ENCODE measurements at places on chromosomes 7 and 10. TPM values are rescaled to one million over a fixed set of nuclear protein-coding genes. Genes with fewer than 3 reads are reported as not detected.

Gene HOXA2
- polyA plus RNA-seq, result not detected

Gene DRGX
- not detected for polyA plus RNA-seq

Gene SPAM1
- polyA plus RNA-seq, result not detected

Gene GPR146
- polyA plus RNA-seq, result 16.7 TPM

Gene CRYGN
- not detected for polyA plus RNA-seq

DNA sequence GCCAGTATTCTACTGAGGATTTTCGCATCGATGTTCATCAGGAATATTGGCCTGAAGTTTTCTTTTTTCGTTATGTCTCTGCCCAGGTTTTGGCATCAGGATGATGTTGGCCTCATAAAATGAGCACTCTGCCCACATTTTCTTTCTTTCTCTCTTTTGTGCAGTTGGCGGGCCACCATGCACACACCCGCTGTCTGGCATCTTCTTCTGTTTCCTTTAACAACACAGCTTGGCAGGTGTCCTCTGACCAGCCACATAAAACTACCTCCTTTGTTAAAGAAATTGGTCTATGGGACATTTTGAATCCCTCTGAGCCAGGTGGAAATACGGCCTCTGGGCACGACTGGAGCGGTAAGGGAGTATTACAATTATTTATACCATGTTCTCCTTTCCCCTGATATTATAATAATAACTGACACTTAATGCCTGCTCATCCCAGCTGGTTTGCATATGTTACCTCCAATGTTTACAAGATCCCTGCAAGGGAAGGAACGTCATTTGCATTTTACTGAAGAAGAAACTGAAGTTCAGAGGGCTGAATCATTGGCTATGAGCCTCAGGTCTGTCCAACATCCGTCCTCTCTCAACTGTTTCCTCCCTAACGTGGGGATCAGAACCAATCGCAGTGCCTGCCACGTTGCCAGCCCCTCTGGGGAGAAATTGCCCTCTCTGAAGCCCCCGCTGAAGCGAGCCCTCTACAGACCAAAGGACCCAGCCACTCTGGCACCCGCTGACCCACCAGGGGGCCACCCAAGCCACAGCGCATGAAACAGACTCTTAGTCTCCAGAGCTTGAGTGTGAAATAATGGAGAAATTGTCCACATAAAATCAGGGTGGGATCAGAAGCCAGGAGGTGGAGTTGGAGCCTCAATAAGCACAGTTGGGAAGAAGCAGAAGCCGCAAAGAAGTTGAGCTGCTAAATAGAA, 125.0 kb upstream of the FOXK1 start:
- H3K4me3 ChIP-seq, result no peak overlapping the region
- H3K4me1 ChIP-seq, result no peaks in the 10 kb centered on the region
- no peak overlapping the region for H3K27ac ChIP-seq
- H3K27me3 ChIP-seq, result no peaks in the 10 kb centered on the region
- H3K36me3 ChIP-seq, result no peaks in the 10 kb centered on the region
- DNase-seq, result no peak

DNA sequence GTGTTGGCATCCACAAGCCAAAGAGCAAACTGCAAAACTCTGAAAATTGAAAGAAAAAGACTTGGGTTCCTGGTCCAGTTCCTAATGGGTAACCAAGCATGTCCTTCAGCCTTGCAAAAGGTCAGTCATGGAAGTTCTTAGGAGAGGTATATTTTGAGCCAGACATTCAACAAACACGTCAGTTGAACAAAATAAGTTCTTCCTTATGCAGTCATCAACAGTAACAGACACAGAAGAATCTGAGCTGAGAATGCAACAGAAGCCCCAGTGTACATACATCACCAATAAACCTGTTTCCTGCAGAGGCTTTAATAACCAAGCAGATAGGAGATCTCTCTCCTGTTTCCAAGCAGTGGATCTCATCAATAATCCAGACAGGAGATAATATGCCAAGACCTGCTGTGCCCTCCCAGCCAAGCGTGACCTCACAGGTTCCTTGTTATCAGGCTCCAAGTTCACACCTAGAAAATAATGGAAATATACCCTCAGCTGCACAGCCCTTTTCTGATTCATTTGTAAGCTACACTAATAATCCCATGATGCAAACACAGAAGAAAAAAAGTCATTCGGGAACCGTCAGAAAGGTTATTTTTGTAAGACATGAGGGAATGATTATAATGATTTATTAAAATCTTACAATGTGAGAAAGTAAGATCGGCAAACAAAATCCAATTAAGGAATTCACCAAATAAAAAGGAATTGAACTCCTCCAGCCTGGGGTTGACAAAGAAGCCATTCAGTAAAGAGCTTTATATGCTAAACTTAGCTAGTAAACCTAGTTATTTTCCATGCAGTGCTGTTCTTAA, 90.7 kb downstream of the DGKI start:
- no peaks in the 10 kb centered on the region for H3K27me3 ChIP-seq
- no peak overlapping the region for H3K4me3 ChIP-seq
- H3K36me3 ChIP-seq, result no peaks in the 10 kb centered on the region
- no peaks in the 10 kb centered on the region for H3K4me1 ChIP-seq
- DNase-seq, result no peak

DNA sequence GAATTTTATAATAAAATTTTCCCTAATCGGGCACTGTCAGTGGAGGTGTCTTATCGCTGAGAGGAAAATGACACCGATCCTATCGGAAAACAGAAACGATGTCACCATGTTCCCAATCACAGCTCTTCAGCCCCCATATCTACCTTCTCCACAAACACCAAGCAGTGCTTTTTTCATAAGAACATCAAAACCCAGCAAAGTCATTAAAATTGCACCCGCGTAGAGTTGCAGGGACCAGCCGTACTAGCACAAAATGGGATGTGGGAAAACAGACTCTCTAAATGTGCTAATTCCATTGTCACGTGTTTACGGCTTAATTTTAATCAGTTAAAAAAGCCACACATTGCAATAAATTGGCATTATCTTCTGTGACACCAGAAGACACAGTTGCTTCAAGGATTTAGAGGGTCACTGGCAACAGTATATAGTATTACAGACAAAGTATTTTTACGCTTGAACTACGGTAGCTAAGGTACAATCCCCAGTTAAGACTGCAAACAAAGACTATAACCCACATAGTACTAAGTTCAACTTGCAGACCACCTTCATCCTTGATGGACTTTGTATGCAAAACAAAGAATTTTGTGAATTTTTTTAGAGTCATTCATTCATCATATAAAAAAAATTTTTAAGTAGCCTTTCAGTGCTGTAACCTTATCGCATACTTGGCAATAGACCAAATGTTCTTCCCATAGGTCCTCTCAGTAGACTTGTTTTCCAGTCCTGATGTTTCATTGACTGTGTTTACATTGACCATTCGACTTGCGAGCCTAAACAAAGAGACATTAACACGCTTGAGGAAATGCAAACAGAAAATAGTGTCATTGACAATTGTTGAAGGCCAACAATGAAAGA, 116.0 kb downstream of the VTI1A start:
- peaks cover 2% of the 10 kb centered on the region for H3K36me3 ChIP-seq
- DNase-seq, result no peak
- H3K27ac ChIP-seq, result no peak overlapping the region
- H3K27me3 ChIP-seq, result no peaks in the 10 kb centered on the region
- no peak overlapping the region for H3K4me3 ChIP-seq

GRCh38 chr10:6386960-6387359, 184.2 kb downstream of the PFKFB3 start:
- no peaks in the 10 kb centered on the region for H3K27me3 ChIP-seq
- H3K4me3 ChIP-seq, result no peak overlapping the region

- no peaks in the 10 kb centered on the region for H3K36me3 ChIP-seq
- no peaks in the 10 kb centered on the region for H3K4me1 ChIP-seq
- DNase-seq, result no peak
- H3K27ac ChIP-seq, result no peak overlapping the region
- H3K4me3 ChIP-seq, result no peak overlapping the region
These were observed 66.1 kb upstream of the FAM204A start for GRCh38 chr10:118408181-118408580.

DNA sequence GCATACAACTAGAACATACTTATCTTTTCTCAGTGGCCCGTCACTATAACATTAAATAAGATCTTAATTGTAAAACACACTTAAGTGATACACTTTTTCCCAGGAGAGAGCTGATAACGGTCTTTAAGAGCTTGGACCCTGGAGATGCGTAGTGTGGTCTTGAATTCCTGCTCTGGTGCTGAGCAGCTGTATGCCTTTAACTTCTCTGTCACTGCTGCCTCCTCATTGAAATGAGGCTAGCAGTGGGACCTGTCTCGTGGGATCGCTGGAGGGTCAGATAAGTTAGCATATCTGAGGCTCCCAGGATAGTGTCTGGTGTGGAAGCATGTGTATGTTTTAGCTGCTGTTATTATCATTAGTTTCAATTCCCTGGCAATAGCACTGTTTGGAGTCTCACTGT, 194.9 kb downstream of the SDK1 start:
- no peak overlapping the region for H3K4me3 ChIP-seq
- no peaks in the 10 kb centered on the region for H3K36me3 ChIP-seq
- H3K4me1 ChIP-seq, result no peaks in the 10 kb centered on the region
- DNase-seq, result no peak
- no peaks in the 10 kb centered on the region for H3K27me3 ChIP-seq

GRCh38 chr7:41574377-41574776, 128.5 kb downstream of the INHBA start:
- H3K4me1 ChIP-seq, result no peaks in the 10 kb centered on the region
- H3K27me3 ChIP-seq, result no peaks in the 10 kb centered on the region
- H3K4me3 ChIP-seq, result no peak overlapping the region
- DNase-seq, result no peak
- H3K36me3 ChIP-seq, result no peaks in the 10 kb centered on the region

DNA sequence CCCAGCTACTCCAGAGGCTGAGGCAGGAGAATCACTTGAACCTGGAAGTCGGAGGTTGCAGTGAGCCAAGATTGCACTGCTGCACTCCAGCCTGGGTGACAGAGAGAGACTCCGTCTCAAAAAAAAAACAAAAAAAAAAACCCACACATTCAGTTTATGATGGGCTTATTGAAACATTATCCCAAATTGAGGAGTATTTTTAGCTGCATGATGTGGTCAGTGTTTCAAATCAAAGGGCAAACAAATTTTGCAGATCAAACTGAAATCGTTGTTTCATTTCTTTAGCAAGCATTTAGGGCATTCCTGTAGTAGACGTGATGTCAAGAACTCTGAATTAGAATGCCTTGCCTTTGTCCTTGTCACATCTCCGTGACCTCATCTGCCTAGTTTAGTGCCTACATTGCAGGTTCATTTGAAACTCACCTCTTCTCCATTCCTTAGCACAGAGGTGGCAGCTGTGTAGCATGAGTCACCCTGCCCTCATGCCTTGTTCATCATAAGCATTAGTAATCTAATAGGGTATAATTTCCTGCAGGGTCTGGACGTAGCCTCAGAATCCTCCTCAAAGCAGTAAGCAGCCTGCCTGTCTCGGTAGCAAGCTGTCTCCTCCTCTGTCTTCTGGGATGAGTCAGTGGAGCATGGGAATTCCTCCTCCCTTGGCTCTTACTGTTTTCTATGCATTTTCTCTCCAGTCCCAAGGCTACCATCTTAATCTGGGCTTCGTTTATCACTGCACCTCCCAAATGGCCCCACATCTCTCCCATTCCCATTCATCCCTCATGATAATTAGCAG, 73.8 kb downstream of the CUL1 start:
- no peaks in the 10 kb centered on the region for H3K27me3 ChIP-seq
- no peak overlapping the region for H3K4me3 ChIP-seq
- no peak for DNase-seq
- peaks cover 52% of the 10 kb centered on the region for H3K36me3 ChIP-seq
- H3K27ac ChIP-seq, result no peak overlapping the region

DNA sequence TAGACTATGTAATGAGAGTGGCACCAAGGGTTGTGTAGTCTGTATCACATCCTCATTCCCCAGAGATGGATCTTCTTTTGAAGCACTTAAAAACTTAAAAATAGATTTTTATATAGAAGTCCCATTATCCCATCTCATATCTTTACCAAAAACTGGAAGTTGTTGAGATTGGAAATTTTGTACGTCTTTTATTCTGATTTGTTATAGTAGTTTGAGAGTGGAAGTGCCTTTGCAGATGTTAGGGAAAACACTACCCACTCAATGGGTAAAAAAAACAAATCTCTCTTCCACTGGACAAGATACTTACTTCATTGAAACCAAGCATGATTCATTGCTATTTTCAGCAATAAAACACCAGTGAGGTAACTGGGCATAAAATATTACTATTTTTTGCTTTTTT, 184.4 kb downstream of the MACC1 start:
- H3K36me3 ChIP-seq, result no peaks in the 10 kb centered on the region
- H3K27me3 ChIP-seq, result no peaks in the 10 kb centered on the region
- no peak for DNase-seq

GRCh38 chr10:14665304-14665703, 109.4 kb downstream of the FAM107B start:
- no peak overlapping the region for H3K27ac ChIP-seq
- H3K4me1 ChIP-seq, result peaks cover 18% of the 10 kb centered on the region
- no peak overlapping the region for H3K4me3 ChIP-seq
- no peak for DNase-seq
- H3K27me3 ChIP-seq, result no peaks in the 10 kb centered on the region

- no peaks in the 10 kb centered on the region for H3K4me1 ChIP-seq
- no peaks in the 10 kb centered on the region for H3K36me3 ChIP-seq
- no peaks in the 10 kb centered on the region for H3K27me3 ChIP-seq
These were observed 132.1 kb downstream of the MACC1 start for GRCh38 chr7:20085086-20085485.

- no peaks in the 10 kb centered on the region for H3K36me3 ChIP-seq
- H3K27me3 ChIP-seq, result no peaks in the 10 kb centered on the region
- DNase-seq, result no peak
- H3K4me3 ChIP-seq, result no peak overlapping the region
These were observed 293.4 kb upstream of the C7orf33 start for GRCh38 chr7:148296994-148297644.

GRCh38 chr7:147510923-147511322, 1079.6 kb upstream of the C7orf33 start:
- no peak overlapping the region for H3K27ac ChIP-seq
- H3K4me3 ChIP-seq, result no peak overlapping the region
- H3K27me3 ChIP-seq, result no peaks in the 10 kb centered on the region
- H3K36me3 ChIP-seq, result no peaks in the 10 kb centered on the region
- H3K4me1 ChIP-seq, result no peaks in the 10 kb centered on the region

- no peaks in the 10 kb centered on the region for H3K27me3 ChIP-seq
- no peak overlapping the region for H3K4me3 ChIP-seq
- peaks cover 14% of the 10 kb centered on the region for H3K36me3 ChIP-seq
- no peak overlapping the region for H3K27ac ChIP-seq
- no peaks in the 10 kb centered on the region for H3K4me1 ChIP-seq
These were observed 179.1 kb upstream of the SH2B2 start for GRCh38 chr7:102107474-102108104.

DNA sequence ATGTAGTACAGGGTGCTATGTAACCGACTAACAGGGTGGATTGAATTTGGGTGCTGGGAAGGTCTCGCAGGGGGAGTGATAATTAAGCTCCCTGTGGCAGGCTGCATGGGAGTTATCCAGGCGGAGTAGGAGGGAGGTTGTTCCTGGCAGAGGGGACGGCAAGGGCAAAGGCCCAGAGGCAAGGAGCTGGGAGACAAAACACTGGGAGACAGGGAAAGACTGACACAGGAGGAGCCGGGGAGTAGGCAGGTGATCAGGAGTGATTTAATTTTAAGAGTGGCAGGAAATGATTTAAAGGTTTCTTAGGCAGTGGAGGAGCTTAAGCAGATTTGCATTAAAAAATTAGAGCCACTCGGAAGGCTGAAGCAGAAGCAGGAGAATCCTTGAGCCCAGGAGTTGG, 40.7 kb upstream of the LEP start:
- no peak overlapping the region for H3K4me3 ChIP-seq
- DNase-seq, result no peak
- H3K4me1 ChIP-seq, result peaks cover 19% of the 10 kb centered on the region
- H3K36me3 ChIP-seq, result no peaks in the 10 kb centered on the region
- H3K27ac ChIP-seq, result no peak overlapping the region
